ENCODE measurements at places on chromosomes 5 and 9.

GRCh38 chr5:178383919-178384815, 151.6 kb upstream of the PHYKPL start:
- DNase-seq = no peak

GRCh38 chr9:29556317-29556716, 1983.0 kb upstream of the C9orf72 start:
- DNase-seq = no peak

DNA sequence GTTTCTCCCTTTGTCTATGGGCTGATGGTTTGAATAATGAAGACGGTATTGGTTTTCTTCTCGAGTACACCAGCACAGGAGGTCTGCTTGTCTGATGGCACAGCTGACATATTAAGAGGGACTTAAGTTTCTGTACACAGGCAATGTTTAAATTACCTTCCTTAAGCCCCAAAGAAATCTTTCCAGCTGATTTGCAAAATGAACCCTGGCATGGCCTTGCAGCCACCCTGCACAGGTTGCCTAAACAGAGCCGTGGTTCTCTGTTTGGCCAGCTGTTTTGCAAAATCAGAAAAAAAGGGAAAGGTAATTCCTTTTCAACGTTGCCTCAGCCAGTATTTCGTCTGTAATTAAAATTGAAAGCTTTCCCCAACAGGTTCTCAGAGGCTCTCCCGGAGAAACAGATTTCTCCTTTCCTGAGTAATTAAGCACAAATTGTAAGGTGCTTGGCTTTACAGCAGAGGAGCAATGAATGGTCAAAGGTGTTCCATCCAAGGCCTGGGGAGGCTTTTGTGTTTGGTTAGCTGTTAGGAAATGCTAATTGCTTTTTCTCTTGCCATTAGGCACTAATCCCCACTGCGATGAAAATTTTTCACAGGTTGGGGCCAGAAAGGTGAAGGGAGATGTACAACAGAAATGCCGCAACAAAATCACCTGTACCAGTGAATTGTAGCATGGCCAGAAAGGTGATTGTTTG, 138.9 kb downstream of the RASEF start:
- no peak for DNase-seq

DNA sequence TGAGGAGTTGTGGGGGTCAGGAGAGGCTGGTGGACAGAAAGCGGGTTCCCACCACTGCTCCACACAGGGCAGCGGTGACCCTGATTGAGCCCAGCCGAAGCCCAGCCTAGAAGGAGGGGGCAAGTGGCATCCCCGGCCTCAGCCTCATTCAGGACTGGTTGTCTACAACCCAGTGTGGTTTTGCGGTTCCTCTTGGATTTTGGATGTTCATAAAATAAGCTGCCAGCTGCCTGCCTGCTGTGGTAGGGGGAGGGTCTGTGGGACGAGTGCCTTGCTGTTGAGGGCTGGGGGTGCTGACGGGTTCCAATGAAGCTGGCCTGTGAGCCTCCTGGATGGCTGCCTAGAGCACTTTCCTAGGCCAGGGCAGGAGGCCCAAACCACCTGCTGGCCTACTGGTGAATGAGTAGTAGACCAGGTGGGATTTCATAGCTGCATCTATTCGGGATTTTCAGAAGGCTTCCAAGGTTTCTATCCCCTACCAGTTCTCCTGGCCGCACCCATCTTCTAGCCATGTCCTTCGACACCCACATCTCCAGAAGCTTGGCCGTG, 102.4 kb downstream of the NDFIP1 start:
- no peak for DNase-seq

DNA sequence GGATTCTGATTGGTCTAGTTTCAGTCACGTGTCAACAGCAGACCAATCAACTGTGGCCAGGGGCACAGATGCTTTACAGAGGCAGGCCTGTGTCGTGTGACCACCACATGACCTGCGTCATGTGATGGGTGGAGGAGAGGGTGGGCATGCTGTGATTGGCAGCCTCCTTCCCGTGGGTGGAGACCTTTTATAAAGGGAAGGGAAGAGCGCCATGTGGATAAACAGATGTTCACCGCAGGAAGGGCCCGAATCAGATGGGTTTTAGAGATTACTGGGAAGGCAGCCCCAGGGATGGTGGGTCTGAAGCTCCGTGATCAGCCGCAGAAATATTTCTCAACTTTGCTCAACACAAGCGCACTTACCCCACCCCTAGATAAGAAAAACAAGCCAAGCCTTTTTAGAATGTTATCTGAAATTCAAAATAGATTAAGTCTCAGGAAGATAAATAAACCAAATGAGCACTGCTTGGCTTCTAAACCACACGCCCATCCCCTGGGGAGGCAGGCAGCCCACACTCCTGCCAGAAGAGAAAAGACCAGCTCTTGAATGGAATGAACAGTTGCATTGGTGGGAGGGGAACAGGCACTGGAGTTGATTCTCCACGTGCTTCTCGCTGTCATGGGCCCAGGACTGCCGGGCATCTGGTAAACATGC, 43.6 kb downstream of the ROPN1L start:
- no peak for DNase-seq

GRCh38 chr9:133971981-133972941, 19.9 kb downstream of the VAV2 start:
- no peak for DNase-seq

- DNase-seq = peak; percentile 72
These were observed at the start of gene SLC22A4 for GRCh38 chr5:132293992-132294727. SLC22A4 (plus strand) TSS chr5:132294394; CDS start chr5:132294617, 223 bp downstream.

DNA sequence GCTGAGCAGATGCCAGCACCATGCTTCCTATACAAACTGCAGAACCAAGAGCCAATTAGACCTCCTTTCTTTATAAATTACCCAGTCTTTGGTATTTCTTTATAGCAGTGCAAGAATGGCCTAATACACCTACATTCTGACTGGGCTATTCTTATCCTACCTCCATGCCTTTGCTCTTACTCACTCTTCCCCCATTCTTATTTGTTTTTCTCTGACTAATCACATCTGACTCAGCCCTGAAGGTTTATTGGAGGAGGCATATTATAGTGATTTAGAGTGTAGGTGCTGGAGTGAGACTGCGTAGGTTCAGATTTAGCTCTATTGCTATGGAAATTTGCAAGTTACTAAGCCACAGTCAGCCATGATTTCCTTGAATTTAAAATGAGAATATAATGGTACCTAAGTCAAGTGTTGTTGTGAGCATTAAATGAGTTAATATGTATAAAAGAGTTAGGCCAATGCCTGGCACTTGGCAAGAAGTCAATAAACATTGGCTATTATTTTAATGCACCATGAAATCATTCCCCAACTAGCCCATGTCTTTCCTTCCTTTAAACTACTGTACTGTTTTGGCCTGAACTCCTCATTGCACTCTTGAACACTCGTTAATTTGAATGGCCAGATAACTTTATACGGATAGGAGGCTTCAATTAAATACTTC, 531.2 kb upstream of the ZNF608 start:
- DNase-seq = no peak

DNA sequence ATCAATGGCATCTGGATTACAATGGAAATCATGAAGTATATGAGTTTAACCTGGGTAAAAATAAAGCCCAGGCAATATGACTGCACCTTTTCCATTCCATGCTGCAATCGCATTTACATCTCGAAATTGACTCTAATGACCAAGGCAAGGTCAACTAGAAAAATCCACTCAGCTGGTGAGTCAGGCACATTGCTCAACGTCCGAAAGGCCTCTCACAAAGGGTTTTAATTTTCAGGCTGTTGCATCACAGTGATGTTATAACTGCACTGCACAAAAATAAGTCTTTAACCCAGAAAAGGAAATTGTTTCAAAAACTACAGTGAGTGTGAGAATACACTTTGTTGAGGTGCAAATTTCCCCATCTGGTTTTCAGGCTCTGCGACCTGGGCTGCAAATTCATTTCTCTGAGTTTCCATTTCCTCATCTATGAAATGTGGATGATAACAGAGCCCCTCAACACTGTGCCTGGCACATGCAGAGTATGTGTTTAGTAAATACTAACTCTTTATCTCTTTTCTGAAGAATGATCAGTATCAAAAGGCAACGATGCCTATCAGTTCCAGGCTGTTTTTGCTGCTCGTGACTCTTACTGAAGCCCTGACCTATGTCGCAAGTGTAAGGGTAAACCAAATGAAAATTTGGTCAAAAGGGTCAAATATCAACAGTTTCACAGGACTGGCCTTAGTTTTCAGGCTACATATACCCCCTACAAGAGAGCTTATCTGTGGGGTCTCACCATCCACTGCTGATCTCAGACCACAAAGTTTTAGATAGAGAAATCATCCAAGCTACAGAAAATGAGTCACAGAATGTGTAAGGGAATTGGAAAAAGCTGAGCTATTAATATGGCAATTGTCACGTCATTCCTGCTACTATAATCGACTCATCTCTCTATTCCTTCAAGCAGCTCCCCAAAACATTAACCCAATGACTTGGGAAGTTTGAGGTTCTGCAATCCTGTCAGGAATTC, 4.1 kb downstream of the NFIL3 start:
- no peak for DNase-seq

DNA sequence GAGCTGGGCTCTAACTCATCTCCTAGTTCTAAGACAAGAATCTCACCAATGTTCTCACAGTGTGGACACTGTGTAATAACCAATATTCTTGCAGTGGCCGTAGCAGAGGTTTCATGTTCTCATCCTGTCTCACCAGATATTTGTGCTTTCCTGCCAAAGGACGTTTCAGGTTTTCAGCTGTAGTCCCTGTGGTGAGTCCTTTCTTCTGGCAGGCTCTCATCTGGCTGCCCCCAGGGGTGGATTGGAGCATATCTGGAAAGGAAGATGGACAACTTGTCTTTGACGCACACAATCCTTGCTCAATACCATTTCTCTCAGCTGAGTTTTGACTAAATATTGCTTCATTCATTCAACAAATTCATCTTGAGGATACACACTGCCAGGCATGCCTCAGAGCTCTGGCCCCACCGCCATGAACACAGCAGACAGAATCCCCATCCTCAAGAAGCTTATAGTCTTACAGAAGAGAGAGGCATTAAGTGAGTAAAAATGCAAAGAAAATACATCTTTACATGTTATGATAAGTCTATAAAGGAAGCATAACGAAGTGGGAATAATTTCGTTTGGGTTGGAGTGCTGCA, 33.8 kb upstream of the NEURL1B start:
- no peak for DNase-seq

- no peak for DNase-seq
These were observed 584.3 kb downstream of the CAAP1 start for GRCh38 chr9:26308328-26308727.

GRCh38 chr5:94777056-94777880, 158.8 kb downstream of the SLF1 start:
- no peak for DNase-seq

DNA sequence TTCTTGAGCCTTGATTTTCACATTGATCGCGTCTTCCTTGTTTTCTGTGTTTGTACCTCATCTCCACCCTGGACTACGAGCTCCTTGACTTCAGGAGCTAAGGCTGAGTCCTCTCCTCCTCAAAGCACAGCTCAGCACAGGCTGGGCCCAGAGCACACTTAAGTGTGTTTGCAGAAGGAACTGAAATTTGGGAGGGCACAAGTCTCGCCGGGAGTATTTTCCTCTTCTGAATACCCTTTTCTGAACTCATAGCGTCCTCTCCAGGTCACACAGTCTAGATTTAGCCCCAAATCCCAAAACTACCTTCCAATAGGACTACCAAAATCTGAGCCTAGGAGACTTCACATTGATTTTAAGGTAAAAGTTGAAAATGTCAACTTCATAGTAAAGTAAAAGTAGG, 41.6 kb downstream of the TSTD2 start:
- DNase-seq = no peak

GRCh38 chr5:82717738-82718137, 359.5 kb downstream of the TMEM167A start:
- DNase-seq = no peak

GRCh38 chr5:66701244-66701643, 105.1 kb downstream of the MAST4 start:
- no peak for DNase-seq

DNA sequence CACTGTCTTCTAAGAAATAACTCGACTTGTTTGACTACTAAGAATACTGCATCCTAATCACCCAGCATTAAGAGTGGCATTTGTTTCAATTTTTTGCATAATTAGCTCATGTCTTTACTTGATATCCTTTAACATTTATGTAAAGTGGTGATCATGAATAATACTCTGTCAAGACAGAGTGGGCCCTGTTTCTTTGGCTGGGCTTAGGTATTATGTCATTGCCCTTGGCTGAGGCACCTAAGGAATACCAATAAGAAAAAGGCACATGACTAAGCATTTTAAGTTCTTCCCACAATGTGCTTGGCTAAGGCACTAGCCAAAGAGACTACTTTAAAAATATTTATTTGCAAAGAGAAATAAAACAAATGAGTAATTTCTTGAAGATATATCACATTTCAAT, 308.1 kb downstream of the CTNND2 start:
- DNase-seq = no peak

DNA sequence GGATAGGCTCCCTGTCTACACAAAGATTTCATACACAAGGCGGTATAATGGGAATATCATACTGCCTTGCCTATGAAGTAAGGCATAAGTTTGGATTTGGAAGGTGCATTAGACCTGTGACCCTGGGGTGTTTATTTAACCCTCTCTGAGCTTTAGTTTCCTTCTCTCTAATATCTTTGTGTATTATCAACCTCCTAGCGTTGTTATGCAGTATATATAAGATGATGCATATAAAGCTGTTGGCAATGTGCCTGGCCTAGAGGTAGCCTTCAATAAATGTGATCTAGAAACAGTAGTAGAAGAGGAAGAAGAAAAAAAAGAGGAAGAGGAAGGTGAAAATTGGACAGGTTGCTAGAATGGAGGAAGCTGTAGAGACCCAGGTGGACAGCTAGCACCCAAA, 311.6 kb upstream of the CLINT1 start:
- no peak for DNase-seq

GRCh38 chr5:93130624-93131490, 450.2 kb downstream of the NR2F1-AS1 start:
- DNase-seq = no peak

GRCh38 chr9:28801144-28801799, 1228.0 kb upstream of the C9orf72 start:
- no peak for DNase-seq

DNA sequence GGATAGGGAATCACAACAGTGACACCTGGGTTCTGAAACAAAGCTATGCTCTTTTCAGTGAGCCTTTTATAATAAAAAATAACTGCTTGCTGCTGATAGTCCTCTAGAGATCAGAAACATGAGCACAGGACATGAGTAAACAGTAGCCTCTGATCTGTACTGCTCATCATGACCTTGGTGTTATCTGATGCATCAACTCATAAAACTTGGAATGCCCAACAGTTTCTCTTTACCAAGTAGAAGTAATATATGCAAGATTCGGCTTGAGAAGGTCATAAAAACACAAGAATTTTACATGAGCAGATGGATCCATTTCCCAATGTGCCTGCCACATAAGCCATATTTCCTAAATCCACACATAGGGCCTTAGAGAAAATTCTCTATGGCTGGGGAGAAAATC, 318.3 kb upstream of the GRAMD2B start:
- DNase-seq = no peak

GRCh38 chr5:142640316-142641005, 45.4 kb downstream of the FGF1 start:
- no peak for DNase-seq
